ENCODE measurements at places on chromosomes 1 and 21. TPM values are rescaled to one million over a fixed set of nuclear protein-coding genes. Genes with fewer than 3 reads are reported as not detected.

CELA2A gene
- total RNA-seq = not detected

GRCh38 chr1:220791285-220791684 lies 4.6 kb downstream of the MTARC1 start:
- DNase-seq = no peak

DNA sequence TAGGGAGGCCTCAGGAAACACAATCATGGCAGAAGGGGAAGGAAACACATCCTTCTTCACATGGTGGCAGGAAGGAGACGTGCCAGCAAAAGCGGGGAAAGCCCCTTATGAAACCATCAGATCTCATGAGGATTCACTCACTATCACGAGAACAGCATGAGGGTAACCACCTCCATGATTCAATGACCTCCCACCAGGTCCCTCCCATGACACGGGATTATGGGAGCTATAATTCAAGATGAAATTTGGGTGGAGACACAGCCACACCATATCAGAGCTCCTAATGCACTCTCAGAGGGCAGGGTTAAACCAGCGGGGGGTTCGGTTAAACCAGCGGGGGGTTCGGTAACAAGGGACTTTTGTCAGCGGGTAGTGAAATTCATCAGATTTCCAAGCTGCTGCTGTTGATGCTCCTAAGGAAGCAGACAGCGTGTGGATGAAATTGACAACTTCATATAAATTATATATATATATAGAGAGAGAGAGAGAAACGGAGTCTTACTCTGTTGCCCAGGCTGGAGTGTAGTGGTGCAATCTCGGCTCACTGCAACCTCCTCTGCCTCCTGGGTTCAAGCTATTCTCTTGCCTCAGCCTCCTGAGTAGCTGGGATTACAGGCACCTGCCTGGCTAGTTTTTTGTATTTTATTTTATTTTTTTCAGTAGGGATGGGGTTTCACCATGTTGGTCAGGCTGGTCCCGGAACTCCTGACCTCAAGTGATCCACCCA lies 4.2 kb downstream of the CSTB start:
- no peak for DNase-seq

NBPF1 gene
- 6.1 TPM for total RNA-seq

CHAF1B gene
- 34.2 TPM for total RNA-seq

DNA sequence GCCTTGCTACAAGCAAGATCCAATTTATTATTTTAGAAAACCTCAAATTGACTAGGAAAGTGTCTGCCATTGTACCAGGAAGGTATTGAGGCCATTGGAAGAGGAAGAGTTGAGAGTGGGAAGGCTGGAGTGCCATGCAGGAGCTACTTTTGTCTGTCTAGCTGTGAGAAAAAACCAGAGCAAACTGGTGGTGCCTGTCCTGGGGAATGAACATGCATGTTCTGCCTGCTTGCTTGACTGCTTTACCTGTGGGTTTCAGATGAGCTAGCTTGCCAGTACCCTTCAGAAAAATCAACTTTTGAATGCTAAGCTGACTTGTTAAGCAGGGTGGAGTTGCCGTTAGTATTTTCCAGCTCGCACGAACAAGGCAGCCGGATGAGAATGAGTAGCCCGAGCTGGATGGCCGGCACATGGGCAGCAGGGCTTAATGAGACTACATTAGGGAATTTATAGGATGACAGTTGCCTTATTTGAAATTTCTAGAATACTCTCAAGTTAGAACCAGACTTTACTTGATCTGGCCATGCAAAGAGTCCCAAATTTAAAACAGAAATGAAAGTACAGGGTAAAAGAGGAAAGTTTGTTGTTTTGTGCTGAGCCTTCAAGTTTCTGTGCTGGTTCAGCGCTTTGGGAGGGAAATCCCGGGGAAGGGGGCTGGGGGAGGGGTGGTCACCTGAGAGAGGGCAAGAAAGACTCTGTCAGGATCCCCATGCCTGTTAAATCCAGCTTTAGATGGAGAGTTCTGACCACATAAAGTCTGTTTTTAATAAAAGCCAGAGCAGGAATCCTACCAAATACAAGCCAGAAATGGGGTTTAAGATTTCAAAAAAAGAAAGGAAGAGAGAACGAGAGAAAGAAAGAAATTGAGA lies 29.6 kb upstream of the C1orf105 start:
- no peak for DNase-seq

SPRR4 gene
- total RNA-seq = not detected

DNA sequence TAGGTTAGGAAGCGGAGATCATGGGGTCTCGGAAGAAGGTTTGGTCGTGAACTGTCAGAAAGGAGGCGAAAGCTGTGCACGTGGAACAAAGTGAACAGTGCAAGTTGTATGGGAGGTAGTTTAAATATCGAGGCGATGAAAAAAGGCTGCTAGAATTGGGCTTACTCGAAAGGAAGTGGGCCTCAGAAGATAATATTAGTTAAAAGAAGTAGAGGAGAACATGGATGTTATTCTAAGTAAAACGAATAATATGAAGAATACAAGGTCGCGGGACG lies 571 bp downstream of the WDR3 start:
- DNase-seq = no peak

DNA sequence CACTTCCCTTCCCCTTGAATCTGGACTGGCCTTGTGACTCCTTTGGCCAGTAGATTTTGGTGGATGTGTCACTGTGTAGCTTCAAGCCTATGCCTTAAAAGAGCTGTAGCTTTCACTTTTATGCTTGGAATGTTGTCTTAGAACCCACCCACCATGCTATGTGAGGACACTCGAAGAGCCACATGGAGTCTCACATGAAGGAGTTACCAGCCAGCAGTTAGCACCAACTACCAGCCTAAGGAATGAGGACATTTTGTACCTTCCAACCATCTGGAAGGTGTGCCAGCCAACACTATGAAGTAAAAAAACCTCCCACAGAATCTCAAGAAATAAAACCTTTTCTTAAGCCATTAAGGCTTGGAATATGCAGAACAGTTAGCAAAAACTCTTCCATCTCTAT lies 50.6 kb downstream of the LRRC8B start:
- DNase-seq = no peak

GRCh38 chr1:53276153-53276901 lies 38.0 kb upstream of the MAGOH start:
- DNase-seq = no peak

- DNase-seq = peak; percentile 11
These were observed 47.3 kb downstream of the UBIAD1 start for GRCh38 chr1:11320153-11320936.

VSIG8 gene
- total RNA-seq = not detected

SH3D21 gene
- 19.0 TPM for total RNA-seq

DAB1 gene
- not detected for total RNA-seq

GRCh38 chr1:45014321-45015028 lies 2.4 kb downstream of the UROD start:
- DNase-seq = peak; percentile 68

- DNase-seq = no peak
These were observed 58.4 kb downstream of the SIPA1L2 start for GRCh38 chr1:232571523-232571922.

GRCh38 chr1:16944038-16944437 lies 22.3 kb downstream of the CROCC start:
- DNase-seq = no peak

TRAF3IP3 gene
- 390 TPM for total RNA-seq

MFN2 gene
- total RNA-seq = 69.5 TPM

DNA sequence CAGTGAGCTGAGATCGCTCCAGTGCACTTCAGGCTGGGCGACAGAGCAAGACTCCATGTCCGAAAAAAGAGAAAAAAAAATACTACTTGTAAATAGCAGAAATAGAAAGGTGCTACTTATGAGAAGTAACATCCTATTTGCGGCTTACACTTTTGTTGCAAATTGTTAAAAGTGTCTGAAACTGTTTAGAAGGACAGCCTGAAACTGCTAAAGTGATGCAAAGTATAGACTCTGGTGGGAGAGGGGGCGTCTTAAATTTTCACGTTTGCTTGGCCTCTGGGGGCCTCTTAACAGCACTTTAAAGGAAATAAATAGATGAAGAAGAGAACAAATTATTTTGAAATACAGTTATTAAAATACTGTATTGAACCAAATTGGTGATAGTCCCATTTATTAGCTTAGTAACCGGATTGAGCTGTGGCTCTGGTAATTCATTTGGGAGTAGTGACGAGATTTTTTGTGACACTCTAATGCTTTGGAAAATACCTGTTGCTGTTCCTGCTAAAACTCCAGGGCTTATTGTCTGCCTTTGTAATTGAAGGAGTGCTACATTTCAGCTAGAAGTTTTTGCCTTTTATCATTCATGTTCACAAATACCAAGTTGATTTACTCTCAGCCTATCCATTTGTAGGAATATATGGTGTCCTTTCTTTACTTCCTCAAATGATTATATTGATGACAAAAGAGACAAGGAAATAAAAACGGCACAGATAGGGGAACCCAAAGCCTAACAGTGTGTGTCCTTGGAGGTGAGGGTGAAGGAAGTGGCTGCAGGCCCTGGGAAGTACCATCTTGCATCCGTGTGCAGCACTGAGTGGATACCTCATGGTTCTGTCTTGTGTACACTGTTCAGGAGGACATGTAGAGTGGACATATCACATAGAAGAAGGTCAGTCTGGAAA lies 6.2 kb downstream of the PKNOX1 start:
- DNase-seq = no peak

GRCh38 chr1:84301004-84301784 lies at the start of gene SAMD13:
TSS of gene SAMD13 (plus strand) at chr1:84301708. CDS start at chr1:84303235, 1,527 bp downstream.
- DNase-seq = no peak

C1orf141 gene
- total RNA-seq = not detected

STX12 gene
- total RNA-seq = 23.3 TPM

DNA sequence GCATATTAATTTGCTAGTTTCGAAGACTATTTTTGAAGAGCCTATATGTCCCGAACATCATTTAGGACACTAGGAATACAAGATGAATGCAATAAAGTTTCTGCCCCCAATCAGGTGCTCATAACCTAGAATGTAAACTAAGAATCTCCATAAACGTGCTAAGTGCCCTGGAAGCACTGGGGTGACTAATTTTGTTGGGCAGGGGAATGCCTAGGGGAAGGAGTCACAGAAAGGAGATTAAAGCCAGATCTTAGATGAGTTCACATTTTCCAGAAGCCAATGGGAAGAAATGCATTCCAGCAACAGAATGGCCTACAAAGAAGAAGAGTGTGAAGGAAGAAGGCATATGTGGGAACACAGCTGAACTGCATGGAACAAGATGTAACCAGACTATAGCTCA lies 19.5 kb downstream of the SCYL3 start:
- no peak for DNase-seq

DNA sequence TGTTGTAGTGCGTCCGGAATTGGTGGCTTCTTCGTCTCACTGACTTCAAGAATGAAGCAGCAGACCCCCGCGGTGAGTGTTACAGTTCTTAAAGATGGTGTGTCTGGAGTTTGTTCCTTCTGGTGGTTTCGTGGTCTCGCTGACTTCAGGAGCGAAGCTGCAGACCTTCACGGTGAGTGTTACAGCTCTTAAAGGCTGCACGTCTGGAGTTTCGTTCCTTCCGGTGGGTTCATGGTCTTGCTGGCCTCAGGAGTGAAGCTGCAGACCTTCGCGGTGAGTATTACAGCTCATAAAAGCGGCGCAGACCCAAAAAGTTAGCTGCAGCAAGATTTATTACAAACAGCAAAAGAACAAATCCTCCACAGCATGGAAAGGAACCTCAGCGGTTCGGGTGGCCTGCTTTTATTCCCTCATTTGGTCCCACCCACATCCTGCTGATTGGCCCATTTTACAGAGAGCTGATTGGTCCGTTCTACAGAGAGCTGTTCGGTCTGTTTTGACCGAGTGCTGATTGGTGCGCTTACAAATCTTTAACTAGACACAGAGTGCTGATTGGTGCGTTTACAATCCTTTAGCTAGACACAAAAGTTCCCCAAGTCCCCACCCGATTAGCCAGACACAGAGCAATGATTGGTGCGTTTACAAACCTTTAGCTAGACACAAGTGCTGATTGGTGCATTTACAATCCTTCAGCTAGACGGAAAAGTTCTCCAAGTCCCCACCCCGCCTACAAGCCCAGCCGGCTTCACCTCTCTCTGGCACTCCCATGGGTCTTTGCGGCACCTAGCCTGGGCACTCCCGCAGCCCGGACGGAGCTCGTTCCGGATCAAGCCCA lies 49.6 kb upstream of the KRTAP19-8 start:
- DNase-seq = no peak

- no peak for DNase-seq
These were observed 15.4 kb upstream of the ZBTB21 start for GRCh38 chr21:42025376-42026081.

DNA sequence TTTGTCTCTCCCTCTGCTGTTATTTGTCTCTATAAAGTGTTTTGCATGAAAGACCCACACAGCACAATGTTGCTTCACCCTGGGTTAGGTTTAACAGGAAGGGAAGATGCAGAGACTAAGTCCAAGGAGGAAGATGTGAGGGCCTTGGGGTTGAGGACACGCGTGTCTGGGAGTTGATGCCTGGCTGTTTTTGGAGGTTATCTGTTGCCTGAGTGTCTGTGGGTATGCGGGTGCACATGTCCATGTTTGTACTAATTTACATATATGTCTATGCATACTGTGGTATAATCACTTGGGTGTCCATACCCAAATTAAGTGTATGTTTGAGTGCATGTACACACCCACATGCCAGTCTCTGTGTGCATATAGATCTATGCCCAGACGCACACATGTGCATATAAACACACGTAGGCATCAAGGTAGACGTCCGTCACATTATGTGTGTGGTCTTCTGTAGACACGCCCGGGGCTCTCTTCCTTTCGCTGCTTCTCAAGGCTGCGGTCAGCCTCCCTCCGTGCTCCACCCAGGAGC lies 962 bp upstream of the MAN1C1 start:
- DNase-seq = no peak

IQCC gene
- total RNA-seq = 5.0 TPM

- no peak for DNase-seq
These were observed 165.5 kb upstream of the NR5A2 start for GRCh38 chr1:199862047-199862446.

GRCh38 chr1:45510036-45510971 lies 10.2 kb downstream of the MMACHC start:
- no peak for DNase-seq

GCSAML gene
- 0.43 TPM for total RNA-seq

DNA sequence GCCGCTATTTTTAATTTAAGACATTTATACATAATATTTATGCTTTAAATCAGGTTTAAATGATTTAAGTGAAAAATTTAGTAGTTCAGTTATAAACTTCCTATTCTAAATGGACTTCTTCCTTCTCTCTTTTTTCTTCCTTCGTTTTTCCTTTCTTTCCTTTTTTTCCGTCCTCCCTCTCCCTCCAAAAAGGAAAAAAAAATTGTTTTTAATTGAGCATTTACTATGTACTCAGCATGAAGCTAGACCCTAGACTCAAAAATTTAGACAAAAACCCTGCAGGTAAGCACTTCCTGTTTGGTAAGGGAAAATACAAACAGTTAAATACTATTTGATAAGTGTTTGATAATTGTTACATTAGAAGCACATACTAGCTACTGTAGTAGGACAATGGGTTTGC lies 2.6 kb upstream of the TM2D1 start:
- DNase-seq = no peak

UTS2 gene
- total RNA-seq = not detected

- DNase-seq = no peak
These were observed 1166.7 kb downstream of the NCAM2 start for GRCh38 chr21:22164912-22165311.

GRCh38 chr1:53754484-53755312 lies 15.7 kb upstream of the GLIS1 start:
- no peak for DNase-seq

ADAMTS5 gene
- not detected for total RNA-seq

SLC45A3 gene
- total RNA-seq = 1.5 TPM

GRCh38 chr1:224623743-224624333 lies 7.7 kb downstream of the CNIH3 start:
- peak; percentile 86 for DNase-seq
